Naive thymus-derived CD8-positive, alpha-beta T cell (primary cell): ENCODE measurements at places on chromosomes 11 and 22.

DNA sequence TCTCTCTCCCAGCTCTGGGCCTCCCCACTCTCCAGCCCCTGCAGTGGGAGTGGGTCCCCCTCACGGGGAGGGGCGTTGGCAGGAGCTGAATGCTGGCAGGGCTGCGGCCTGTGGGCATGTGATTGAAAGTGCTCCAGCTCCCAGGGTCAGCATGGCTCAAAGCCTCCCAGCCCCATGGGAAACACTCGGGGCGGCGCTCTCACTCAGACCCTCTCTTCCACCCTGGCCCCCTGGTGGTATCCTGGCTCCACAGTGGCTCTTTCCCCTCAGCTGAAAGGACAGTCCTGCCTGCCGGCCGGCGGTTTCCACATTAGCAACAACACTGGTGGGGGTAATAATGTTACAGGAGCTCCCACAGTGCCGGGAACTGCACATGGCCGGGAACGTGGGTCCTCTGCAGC, 35.5 kb downstream of the POLR3H start:
- DNase-seq, result peak; percentile 9

GRCh38 chr11:12846786-12847615, 162.1 kb upstream of the RASSF10 start:
- DNase-seq, result no peak

- DNase-seq, result no peak
These were observed 8.6 kb downstream of the LARGE2 start for GRCh38 chr11:45930951-45931570.

DNA sequence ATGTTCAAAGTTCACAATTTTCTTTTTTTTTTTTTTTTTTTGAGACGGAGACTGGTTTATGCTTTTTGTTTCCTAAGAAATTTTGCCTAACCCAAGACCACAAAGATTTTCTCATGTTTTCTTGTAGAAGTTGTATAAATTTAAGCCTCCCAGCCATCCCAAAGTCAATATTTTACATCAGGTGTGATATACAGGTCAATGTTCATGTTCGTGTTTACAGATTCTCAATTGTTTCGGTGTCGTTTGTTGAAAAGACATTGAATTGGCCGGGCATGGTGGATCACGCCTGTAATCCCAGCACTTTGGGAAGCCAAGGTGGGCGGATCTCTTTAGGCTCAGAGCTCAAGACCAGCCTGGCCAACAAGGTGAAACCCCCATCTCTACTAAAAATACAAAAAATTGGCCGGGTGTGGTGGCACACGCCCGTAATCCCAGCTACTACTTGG, 15.4 kb downstream of the FRMD8 start:
- DNase-seq, result no peak

DNA sequence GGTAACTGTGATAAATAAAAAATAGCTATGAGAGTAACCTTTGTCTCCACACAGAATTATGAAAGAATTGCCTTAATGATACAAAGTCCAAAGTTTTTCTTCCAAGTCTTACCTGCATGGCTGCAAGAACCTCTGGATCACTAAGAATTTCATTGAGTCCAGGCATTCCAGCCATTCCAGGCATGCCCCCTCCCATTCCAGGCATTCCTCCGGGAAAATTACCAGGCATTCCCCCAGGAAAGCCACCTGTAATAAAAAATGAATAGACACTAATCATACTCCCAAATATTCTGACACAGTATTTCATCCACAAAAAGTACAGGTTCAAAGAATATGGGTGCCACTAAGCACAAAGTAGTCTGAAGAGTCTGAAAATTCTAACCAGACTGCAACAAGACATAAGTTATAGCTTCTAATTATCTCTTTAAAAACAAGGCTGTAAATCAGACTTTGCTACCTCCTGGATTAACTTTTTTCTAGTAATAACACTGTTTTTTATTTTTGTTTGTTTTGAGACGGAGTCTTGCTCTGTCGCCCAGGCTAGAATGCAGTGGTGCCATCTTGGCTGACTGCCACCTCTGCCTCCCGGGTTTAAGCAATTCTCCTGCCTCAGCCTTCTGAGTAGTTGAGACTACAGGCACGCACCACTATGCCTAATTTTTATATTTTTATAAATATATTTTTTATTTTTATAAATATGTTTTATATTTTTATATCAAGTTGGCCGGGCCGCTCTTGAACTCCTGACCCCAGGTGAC, 8.0 kb upstream of the SLC25A17 start:
- no peak for DNase-seq

GRCh38 chr22:42595434-42595833, 19.2 kb downstream of the POLDIP3 start:
- DNase-seq, result no peak

DNA sequence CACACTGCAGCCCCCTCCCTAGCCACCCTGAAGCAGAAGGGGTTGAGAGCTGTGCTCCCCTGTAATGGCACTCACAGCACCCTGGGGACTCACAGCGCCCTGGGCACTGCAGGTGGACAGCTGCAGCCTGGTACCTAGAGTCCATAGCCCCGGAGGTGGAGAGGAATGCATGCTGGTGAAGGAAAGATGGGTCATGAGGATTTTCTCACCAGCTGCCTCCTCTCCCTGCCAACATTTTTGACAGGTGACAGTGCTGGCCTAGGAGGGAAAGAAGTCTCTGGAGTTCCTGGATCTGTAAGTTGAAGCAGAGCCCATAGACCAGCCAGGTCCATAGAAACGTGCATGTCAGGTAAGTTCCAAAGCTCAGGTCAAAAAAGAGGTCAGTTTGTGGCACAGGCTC, 330.5 kb downstream of the TENM4 start:
- DNase-seq, result no peak

DNA sequence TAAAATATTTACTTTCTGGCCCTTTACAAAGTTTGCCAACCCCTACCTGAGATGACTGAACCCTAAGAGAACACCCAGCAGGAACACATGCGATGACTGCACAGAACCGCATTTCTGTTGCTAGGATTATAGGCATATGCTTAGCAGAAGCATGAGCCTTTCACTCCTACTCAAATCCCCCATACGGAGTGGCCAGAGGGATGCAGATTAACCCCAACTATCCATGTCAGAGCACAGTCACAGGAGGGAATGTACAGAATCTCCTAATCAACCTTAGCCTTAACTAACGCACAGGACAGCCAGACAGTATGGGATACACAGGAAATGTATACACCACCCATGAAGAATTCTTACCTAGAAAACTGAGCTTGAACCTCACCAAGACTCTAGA, 6.2 kb downstream of the HPS4 start:
- DNase-seq, result no peak

DNA sequence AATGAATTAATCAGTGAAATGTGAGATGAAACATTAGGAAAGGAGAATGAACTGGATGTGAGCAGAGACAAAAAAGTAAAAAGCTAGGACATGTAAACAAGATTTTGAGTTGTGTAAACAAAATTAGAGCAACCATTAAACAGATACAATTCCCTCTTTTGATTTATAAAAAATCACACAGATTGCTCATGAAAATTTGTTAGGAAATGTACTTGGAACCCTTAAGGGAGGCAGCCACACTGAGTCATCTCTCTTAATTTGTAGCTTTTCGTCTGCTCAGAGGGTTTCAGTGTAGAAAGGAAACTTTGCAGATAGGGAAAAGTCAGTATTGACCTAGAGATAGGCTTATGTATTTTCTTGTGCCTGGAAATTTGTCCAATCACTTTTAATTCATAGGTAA, 49.6 kb upstream of the ME3 start:
- DNase-seq, result no peak

DNA sequence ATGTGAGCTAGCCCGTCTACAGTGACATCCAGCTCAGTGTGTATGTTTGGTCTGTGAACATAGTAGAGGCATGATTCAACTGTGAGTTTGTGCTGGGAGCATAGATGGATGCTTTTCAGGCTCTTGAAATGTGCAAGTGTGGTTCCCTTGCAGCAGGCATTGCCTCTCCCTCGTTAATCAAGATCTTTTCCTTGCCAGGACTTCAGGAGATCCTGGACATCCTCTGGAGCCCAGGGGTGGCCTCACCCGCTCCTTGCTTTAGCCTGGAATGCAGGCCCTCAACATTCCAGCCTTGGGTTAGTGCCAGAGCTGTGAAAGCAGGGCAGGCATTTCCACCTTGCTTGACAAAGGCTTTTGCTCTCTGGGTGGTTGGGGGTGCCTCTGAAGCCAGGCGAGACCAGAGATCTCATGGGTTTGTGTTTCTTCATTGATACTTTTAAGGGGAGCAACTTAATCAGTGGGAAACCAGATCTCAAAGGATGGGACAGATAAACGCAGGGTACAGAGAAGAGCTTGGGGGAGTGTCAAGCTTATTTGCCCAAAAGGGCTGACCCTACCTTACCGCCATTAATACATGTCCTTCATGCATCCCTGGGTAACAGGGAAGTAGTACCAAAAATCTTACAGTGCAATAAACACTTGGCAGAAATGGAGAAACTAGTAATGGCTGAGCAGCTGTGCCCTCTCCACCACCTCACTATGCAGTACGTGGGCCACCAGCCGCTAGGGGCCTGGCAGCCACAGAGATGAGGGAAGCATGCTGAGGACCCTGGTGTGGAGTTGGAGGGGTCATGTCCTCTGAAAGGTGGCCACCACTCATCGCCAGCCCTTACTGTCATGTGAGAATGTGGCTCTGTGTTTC, 72.1 kb downstream of the PTPRJ start:
- no peak for DNase-seq

GRCh38 chr11:35346472-35347156, 72.7 kb downstream of the SLC1A2 start:
- DNase-seq, result no peak

DNA sequence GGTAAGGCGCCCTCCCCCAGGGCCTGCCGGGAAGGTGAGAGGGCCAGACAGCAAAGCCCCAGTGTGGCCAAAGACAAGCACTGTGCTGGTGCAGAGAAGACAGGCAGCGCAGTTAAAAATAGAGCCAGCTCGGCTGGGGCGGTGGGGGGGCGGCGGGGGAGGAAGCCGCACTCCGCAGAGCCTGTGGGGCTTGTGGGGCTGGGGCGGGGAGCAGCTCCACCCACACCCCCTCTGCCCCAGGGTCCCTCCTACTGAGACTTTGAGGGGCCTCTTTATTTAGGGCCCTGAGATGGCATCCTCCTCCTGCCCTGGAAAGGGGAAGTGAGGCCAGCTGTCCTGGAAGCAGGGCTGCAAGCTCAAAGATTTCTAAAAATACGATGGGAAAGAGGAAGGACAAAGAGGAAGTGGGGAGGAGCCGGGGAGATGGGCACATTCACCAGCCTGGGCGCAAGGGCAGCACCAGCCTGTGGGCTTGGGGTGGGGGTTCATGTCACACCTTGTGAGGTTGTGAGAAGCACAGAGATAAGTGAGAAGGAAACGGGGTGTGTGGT, 2.6 kb downstream of the CYTH4 start:
- peak; percentile 39 for DNase-seq

GRCh38 chr22:43844560-43845545, 17.5 kb downstream of the SULT4A1 start:
- no peak for DNase-seq

DNA sequence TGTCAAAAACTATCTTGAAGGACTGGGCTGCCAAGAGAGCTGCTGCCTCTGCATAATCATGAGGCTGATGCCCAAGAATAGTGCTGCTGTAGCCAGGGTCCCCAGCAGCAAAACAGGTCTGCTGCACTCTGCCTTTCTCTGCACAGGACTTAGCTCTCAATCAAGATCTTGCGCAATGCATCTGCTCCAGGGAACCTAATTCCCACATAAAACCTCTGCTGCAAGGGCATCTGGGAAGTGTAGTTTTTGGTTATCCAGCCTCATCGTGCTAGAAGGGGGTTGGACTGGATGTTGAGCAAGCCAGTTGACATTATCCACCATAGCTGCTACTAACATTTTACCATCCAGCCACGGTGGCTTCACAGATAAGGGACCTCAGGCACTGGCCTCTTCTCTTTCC, 192.7 kb downstream of the C11orf91 start:
- no peak for DNase-seq

DNA sequence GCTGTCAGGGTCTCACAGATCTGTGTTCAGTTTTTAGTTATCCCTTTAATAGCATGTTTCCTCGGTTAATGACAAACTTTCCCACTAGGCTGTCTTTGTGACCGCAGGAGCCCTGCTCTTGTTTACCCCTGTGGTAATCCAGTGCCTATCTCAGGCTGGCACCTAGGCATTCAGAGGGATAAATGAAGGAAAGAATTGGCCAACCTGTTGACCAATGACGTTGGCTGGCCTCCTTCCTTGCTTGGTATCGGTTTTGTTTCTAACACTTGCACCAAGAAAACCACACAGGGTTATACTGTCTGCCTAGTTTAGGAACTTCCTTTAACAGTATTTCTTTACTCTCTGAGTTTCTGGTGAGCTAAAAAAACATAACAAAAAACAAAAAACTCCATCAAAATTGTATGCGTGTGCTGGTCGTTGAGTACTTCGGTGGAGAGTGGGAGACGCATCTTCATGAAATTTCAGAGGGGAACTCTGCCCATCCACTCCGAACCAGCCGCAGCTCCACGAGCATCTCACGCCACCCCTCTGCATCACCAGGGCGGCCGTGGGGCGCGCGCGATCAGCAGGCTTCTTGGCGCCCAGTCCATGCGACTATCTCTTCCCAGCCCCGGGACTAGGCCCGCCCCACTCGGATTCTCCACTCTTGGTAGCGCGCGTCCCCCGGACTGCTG, 563 bp upstream of the ENDOD1 start:
- peak; percentile 12 for DNase-seq

GRCh38 chr11:107590460-107591377, at the start of gene ELMOD1:
ELMOD1 (plus strand) TSS chr11:107591147; CDS start chr11:107618190, 27,043 bp downstream.
- DNase-seq, result no peak

- DNase-seq, result no peak
These were observed 5.5 kb upstream of the SHISA8 start for GRCh38 chr22:41920271-41920976.
